CD4-positive, alpha-beta T cell treated with Interleukin-1 beta for 1 hour (primary cell): ENCODE measurements at places on chromosomes 2 and 18.
A peak's percentile ranks its signal among the peaks of the same experiment; 100 is the strongest.

- no peak for DNase-seq
These were observed 235.0 kb upstream of the HNMT start for GRCh38 chr2:137729305-137729704.

GRCh38 chr2:53131416-53131815 lies 636.2 kb upstream of the CHAC2 start:
- no peak for DNase-seq

- no peak for DNase-seq
These were observed 3.6 kb upstream of the ECEL1 start for GRCh38 chr2:232491139-232491780.

- DNase-seq, result no peak
These were observed 248.9 kb upstream of the THUMPD2 start for GRCh38 chr2:40027968-40028367.

DNA sequence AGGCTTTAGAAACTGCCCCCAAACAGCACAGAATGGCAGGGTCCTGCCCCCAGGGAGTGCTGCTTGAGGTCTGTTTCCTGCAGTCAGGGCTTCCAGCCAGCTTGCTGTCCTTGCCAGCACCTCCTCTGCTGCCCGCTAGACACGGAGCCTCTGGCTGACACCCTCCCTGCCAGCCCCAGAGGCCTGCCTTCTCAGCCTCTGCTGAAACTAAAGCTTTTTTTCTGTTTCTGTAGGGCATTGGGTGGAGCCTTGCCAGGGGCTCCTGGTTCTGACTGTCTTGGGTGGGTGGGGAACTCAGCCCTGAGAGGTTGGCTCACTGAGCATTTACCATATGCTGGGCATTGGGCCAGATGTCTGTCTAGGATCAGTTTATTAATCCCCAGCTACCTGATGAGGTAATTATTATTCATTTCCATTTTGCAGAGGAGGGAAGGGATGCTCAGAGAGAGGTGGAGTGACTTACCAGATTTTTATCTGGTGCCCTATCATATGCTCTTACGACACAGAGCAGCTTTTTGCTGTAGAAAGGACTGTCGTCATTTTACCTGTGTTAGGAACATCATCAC lies 35.4 kb downstream of the INPP4A start:
- no peak for DNase-seq

GRCh38 chr18:48445540-48445939 lies 36.4 kb upstream of the ZBTB7C start:
- peak; percentile 69 for DNase-seq

GRCh38 chr2:101386599-101387150 lies 628 bp downstream of the CREG2 start:
- no peak for DNase-seq

GRCh38 chr18:38883111-38883510 lies 1317.5 kb upstream of the CELF4 start:
- DNase-seq, result no peak

- no peak for DNase-seq
These were observed 71.8 kb upstream of the LRATD1 start for GRCh38 chr2:14560716-14561115.

GRCh38 chr2:43343573-43344304 lies 117.3 kb upstream of the ZFP36L2 start:
- DNase-seq, result no peak

- DNase-seq, result no peak
These were observed 681.3 kb upstream of the CDH2 start for GRCh38 chr18:28858248-28858647.

- DNase-seq, result no peak
These were observed 19.0 kb downstream of the DIPK1C start for GRCh38 chr18:74438091-74438490.

DNA sequence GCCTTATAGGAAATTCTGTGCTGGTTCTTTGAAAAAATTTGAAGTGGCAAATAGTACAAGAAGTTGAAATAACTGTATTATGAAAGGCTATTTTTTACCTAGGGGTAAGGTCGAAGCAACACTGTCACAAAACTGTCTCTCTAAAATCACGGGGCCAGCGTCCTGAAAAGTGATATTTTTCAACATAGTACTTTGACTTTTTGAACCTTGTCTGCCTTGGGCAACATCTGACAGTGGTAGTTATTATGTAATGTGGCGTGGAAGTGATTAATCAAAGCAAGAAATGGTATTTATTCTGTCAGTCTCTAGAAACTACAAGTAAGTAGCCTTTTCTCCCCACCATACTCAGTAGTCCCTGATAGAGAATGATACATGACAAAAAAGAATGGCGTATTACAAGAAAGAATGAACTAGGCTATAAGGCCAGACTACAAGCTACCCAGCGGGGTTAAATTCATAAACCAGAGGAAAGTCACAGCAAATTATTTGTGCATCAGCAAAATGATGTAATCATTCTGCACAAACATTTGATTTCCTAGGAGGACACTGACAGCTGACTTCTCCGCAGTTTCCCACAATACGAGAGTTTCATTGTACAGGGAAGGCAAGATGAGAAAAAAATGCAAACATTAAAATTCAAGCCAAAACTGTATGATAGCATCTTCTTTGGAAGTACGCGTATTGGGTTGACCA lies 9.8 kb downstream of the GEN1 start:
- DNase-seq, result no peak

GRCh38 chr2:134491771-134492441 lies 226.9 kb downstream of the TMEM163 start:
- DNase-seq, result no peak

- DNase-seq, result no peak
These were observed 23.7 kb downstream of the ELMOD3 start for GRCh38 chr2:85378257-85378656.

GRCh38 chr2:100126897-100127401 lies 15.4 kb downstream of the AFF3 start:
- DNase-seq, result no peak

DNA sequence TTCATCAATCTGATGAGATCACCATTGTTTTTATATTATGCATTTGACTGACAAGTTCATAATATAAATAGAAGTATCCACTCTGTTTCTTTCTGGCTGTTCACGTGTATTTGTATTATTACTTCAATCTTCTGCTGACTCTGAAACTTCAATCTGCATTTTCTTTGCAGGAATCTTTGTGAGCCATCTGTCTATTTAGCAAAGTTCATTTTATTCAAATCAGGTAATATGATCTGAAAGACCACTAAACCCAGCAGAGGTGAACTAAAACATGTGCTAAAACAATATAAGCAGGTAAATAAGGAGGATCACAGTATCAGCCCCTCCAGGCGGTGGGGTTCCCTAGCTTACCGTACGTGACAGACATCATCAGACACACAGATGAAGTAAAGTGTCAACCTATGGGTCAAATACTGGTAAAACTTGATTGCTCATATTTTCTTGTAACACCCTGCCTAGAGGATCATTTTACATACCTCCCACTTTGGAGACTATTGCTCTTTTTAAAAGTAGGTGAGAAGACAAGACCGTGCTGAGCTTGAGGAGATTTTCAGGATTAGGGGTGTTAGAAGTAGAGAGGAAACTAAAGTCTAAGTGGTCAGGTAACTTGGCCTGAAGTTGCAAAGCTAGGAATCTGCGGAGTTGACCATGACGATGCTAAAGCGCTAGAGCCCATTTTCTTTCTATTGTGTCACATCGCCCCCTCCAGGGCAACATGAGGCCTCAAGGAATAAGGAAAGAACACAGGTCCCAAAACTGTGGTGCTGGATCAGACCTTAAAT lies 9.0 kb downstream of the DTNB start:
- DNase-seq, result peak; percentile 14

DNA sequence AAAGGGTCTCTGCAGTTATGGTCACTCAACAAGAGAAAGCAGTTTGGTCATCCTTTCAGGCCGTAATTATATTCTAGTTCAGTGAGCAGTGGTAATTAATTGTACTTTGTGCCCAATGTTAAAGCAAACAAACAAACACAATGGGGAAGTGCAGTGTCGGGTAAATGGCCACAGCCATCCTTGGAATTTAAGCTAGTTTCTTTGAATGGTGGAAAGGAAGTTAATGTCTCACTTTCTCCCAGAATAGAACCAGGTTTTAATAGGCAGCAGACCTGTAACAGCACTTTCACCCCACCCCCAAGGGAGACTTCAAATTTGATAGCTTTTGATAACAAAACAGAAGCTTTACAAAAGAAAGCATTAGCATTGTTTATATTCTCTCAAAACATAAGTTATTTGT lies 20.0 kb upstream of the ITGAV start:
- no peak for DNase-seq

GRCh38 chr2:219408204-219408603 lies 10.0 kb upstream of the DES start:
- no peak for DNase-seq

- DNase-seq, result no peak
These were observed 94.2 kb upstream of the SLC39A10 start for GRCh38 chr2:195562570-195563566.

DNA sequence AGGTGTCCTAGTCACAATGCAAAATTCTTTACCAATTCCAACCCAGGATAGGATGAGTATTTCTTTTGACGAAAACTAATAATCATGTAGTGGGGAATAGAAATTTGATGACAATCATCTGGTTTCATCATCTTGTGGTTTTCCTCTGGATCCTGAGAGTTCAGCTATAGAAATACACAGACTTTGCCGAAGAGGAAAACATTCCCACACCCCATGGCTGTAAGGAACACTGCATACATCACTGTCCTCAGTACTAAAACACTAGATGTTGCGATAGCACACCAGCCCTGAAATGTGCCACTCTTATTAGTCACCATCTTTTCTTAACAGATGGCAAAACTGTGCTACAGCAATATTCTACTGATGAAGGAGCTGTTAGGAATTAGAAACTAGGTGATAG lies 29.4 kb downstream of the CERKL start:
- no peak for DNase-seq

GRCh38 chr2:158004126-158004764 lies 97.4 kb upstream of the UPP2 start:
- no peak for DNase-seq

DNA sequence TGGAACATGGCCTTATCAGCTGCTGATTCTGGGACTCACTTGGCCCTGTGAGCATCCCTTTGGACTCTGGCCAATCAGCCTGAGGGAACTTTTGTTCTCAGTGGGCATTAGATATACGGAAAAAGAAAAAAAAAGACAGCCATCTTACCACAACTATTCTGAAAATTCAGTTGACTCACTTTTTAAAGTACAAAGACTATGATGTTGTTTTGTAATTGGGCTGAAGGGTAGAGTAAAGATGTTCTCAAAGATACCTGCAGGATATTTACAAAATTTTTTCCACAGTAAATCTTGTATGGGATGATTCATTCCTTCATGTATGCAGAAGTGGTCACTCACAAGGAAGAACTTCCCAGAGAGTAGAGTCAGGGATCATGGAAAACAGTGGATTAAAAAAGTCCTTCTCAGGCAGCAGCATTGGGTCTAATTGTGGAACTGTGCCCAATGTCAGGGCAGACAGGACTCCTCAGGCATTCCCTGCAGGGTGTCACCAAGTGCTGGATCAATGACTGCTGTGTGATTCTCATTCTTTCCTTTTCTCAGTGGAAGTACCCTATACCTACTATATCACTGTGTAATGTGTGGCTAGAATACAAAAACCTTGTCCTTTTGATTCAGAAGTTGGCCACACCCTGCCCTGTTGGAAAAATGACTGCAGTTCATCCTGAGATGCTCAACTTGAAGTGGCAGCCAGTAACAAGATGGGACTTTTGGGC lies 35.4 kb downstream of the SULT1C4 start:
- no peak for DNase-seq

- DNase-seq, result no peak
These were observed 149.3 kb downstream of the HAUS1 start for GRCh38 chr18:46253498-46253897.

DNA sequence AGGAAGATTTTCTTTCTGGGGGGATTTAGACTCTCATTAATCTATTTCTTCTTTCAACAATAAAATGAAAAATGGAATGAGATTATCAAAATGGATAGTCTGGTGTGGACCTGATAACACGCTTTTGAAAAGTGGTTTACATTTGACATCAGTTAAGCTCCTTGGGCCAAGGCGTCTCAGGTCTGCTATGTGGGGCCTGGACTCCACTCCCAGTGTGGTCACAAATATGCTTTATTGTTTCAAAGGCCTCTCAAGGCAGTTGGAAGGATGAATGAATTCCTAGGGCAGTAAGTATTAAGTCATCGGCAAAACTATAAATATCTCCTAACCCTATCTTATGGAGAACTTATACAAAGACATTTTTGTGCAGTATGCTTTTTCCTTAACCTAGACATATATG lies 74.5 kb downstream of the ETAA1 start:
- DNase-seq, result no peak

- no peak for DNase-seq
These were observed 56.3 kb upstream of the STAT1 start for GRCh38 chr2:191070276-191070675.

- DNase-seq, result no peak
These were observed 181.2 kb downstream of the ANAPC1 start for GRCh38 chr2:111702804-111703196.

- DNase-seq, result no peak
These were observed 816 bp downstream of the GALNT14 start for GRCh38 chr2:31137211-31138036.

DNA sequence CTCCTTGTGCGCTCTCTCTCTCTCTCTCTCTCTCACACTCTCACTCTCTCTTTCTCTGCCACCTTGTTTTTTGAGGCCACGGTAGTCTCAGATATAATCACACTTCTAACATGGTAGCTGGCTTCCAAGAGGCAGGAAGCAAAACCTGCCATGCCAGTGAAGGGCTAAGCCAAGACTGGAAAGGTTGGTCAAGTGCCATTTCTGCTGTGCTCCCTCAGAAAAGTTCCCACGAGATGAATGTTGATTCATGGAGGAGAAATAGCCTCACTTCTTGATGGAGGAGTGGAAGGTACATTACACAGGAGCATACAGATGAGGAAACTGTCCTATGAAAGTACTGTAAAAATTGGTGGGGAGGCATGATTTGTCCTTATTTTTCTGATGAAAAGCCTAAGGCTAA lies 237.9 kb downstream of the XIRP2 start:
- DNase-seq, result no peak
